Activated CD4-positive, alpha-beta T cell treated with anti-CD3 and anti-CD28 coated beads for 36 hours (primary cell): ENCODE measurements at places on chromosomes 2 and 18. TPM values are rescaled to one million over a fixed set of nuclear protein-coding genes. Genes with fewer than 3 reads are reported as not detected.

GRCh38 chr2:229611360-229611759 lies 103.0 kb downstream of the DNER start:
- DNase-seq, result no peak

DNA sequence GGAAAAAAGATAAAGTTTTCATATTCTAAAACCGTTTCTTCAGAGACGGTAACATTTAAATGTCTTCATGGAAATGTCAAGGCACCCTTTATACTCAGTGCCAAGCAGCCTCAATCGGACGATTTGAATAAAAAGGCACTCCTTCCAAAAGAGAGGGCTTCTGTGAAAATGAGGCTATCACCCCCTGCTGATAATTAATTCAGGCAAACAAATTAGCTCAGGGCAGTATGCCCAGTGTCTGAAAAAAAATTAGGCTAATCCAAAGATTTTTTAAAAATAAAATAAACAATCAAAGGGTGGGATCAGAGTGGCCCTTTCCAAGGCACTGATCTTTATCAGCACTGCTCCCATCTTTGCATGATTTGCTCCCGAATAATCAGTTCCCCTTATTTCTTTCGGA lies 151.0 kb upstream of the PID1 start:
- DNase-seq, result no peak

DNA sequence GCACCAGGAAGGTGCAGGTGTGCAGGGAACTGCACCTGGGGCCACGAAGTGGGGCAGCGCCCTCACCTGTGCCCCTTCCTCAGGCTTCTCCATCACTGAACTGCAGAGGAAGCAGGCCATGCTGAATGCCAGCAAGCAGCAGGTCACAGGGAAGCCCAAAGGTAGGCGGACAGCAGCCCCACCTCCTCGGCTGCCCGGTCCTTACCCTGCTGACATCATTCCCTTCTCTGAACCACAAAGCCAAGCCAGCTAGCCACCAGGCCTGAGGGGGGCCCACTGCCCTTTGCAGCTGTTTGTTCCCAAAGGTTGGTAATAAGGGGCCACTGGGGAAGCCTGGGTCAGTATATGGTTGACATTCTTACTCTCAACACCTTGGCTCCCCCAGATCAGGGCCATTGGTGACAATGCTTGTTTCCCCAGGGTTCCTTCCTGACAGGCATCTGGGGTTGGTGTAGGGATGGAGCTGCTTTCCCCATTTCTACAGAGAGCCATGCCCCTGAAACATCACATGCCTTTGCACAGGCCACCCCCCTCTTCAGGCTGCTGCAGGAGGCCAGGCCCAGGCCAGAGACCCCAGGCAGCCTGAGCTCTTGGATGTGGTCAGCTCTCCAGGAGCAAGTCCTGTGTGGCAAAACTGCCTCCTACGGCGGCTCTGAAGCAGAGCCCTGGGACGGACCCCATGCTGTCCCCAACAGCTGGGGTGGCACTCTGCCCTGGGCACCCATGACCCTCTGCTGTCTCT lies 47.8 kb downstream of the FAM168B start:
- DNase-seq, result no peak

GRCh38 chr2:12488352-12489318 lies 228.1 kb upstream of the TRIB2 start:
- DNase-seq, result peak; percentile 66

BOD1L2 gene
- not detected for total RNA-seq

PTPRN gene
- 0.30 TPM for total RNA-seq
